Mesangial cell (primary cell): ENCODE measurements at places on chromosomes 16 and 17. TPM values are rescaled to one million over a fixed set of nuclear protein-coding genes. Genes with fewer than 3 reads are reported as not detected.

Gene PIRT
- not detected in 2 replicates for total RNA-seq

Gene GDPD3
- 0.16 and 0.76 TPM in 2 replicates for total RNA-seq

Gene ELMO3
- 0.49 and 2.3 TPM in 2 replicates for total RNA-seq

Gene EXOC3L1
- total RNA-seq: 0.13 TPM in 1 of 2 replicates, not detected in the other

Gene WFDC1
- 0.33 and 0.63 TPM in 2 replicates for total RNA-seq
